ENCODE measurements at places on chromosomes 12 and 14.

- no peak for DNase-seq
- no peak overlapping the region for H3K4me3 ChIP-seq
- H3K4me1 ChIP-seq = peaks cover 5% of the 10 kb centered on the region
- H3K27me3 ChIP-seq = peaks cover 17% of the 10 kb centered on the region
Measured at GRCh38 chr14:36857136-36857535, 195.5 kb downstream of the PAX9 start.

DNA sequence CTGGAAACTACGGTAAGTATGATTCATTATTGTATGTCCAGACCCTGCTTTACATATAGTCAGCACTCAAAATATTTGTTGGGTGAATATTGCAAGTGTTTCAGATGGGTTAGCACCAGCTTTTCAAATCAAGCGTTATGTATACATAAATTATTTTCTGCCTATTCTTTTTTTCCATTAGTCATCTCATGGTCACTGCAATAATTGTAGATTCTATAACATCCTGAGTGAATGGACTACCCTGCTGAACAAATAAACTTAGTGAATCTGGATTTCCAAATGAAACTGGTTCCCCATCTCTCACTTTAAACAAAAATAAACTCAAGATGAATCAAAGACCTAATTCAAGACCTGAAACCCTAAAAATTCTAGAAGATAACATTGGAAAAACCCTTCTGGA lies 152.3 kb downstream of the DIO2 start:
- H3K4me1 ChIP-seq = peaks cover 29% of the 10 kb centered on the region
- H3K36me3 ChIP-seq = peaks cover 2% of the 10 kb centered on the region
- H3K27me3 ChIP-seq = no peaks in the 10 kb centered on the region
- DNase-seq = no peak

GRCh38 chr12:120725151-120725658 lies 421 bp upstream of the ACADS start:
- no peaks in the 10 kb centered on the region for H3K27me3 ChIP-seq
- H3K4me1 ChIP-seq = peaks cover 27% of the 10 kb centered on the region
- H3K4me3 ChIP-seq = peak overlapping the region; percentile 80
- peaks cover 18% of the 10 kb centered on the region for H3K36me3 ChIP-seq

DNA sequence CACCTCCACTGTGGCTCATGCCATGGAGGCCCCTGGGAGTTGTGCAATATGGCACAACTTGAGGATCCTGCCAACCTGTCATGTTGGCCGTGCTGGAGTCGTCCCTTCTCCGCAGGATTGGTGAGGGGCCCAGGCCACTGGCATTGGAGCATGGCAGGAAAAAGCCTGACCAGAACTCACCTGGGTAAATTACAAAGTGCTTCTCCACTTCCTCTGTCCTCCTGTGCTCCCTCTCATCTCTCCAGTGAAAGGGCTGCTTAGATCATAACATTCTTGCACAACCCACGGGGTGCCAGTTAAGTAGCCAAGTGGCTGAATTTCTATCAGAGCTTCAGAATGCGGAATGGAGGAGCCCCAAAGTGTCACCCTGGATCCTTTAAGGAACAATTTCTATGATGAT lies 381.0 kb downstream of the DPF3 start:
- H3K27me3 ChIP-seq = peaks cover 19% of the 10 kb centered on the region
- no peak overlapping the region for H3K27ac ChIP-seq
- no peak overlapping the region for H3K4me3 ChIP-seq
- no peaks in the 10 kb centered on the region for H3K36me3 ChIP-seq

DNA sequence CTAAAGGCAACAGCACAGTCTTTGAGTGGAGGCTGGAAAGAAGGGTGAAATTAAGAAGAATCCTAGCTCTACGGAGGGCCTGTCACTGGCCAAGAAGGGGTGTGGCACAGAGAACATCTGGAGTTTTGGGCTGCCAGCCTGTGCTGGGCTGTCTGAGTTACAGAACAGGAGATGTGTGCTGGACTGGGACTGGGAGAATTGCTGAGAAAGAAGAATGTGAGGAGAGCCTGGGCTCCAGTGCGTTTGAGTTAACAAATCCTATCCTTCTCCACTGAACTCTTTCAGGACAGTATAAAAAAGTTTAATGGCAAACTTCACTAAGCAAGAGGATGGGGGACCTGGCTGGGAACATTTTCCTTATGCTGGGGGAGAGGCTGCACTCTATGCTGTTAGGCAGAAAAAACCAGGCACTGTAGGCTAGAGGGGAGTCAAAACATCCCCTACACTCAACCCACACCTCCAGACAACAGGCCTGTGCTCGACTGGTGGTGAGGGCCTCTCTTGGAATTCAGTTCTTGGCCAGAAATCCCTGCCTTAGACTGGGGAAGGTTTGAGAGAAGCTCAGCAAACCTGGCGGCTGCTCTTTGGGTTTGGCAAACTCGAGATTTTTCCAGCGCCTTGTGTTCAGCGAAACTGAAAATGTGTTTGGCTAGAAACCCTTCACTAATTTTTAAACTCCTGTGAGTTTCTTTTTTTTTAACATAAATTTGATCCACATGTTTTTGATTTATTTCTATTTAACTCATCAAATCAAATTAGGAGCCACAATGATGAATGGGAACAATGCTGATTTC lies 217.3 kb downstream of the MON2 start:
- no peak overlapping the region for H3K4me3 ChIP-seq
- peak overlapping the region; percentile 37 for H3K27ac ChIP-seq
- peaks cover 12% of the 10 kb centered on the region for H3K36me3 ChIP-seq
- H3K4me1 ChIP-seq = peaks cover 30% of the 10 kb centered on the region
- DNase-seq = no peak
